Central memory CD8-positive, alpha-beta T cell (primary cell): ENCODE measurements at places on chromosomes 4 and X.

DNA sequence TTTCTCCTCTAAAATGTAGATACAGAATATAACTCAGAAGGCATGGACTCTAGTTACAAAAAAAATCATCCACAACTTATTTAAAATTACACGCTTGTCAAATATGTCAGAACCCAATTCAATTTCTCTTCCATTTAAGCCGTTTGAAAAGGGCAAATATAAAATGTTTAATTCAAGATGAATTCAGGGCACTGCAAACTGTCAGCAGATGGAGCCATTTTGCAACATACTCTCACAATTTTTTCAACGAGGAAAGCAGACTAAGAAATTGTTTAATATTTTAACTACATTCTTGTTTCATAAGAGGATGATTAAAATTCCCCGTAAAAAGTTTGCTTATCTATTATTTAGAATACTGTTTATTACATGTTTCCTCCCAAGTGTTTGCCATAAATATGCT, 321.3 kb upstream of the CPXCR1 start:
- no peak overlapping the region for H3K27ac ChIP-seq
- no peaks in the 10 kb centered on the region for H3K36me3 ChIP-seq
- no peak for DNase-seq
- no peak overlapping the region for H3K4me3 ChIP-seq

DNA sequence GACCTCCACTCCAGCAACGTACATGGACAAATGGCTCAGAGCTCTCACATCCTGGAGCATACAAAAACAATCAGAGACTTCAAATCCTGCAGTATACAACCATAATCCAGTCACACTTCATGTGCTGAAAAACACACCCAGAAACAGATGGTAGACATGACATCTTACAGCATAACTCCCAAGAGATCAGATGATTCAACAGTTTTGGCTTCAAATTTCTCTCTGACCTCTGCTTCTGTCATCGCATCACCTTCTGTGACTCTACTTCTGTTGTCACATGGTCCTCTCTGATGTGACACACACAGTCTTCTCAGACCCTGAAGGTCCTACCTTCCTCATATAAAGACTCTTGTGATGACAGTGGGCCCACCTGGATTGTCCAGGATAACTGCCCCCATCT, 18.5 kb downstream of the SUV39H1 start:
- DNase-seq, result no peak
- H3K27me3 ChIP-seq, result no peaks in the 10 kb centered on the region
- H3K36me3 ChIP-seq, result peaks cover 24% of the 10 kb centered on the region

DNA sequence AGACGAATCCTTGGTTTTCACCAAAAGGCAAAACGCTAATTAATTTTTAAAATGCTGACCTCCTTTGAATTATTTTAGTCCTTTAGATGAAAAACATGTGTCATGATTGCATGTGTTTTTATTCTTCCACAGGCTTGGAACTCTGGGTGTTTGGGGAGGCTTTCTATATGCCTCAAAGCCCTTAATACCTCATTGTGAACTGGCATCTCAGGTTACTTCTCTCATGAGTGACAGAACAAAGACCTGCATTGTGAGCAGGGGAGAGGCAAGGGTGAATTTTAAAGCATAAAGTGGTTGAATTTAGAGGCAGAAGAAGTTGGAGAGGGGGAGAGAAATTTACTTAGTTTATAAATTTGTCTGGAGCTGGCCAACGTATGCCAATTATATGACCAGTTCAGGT, 119.5 kb downstream of the ARSF start:
- H3K4me3 ChIP-seq, result no peak overlapping the region
- no peak for DNase-seq
- H3K36me3 ChIP-seq, result no peaks in the 10 kb centered on the region

- no peak overlapping the region for H3K4me3 ChIP-seq
- no peaks in the 10 kb centered on the region for H3K36me3 ChIP-seq
- H3K27me3 ChIP-seq, result no peaks in the 10 kb centered on the region
- no peak overlapping the region for H3K27ac ChIP-seq
- DNase-seq, result no peak
Observed at GRCh38 chr4:97593248-97593647, 550.0 kb downstream of the STPG2 start.

GRCh38 chr4:14906805-14907204, 95.5 kb upstream of the CPEB2 start:
- H3K36me3 ChIP-seq, result no peaks in the 10 kb centered on the region
- H3K4me3 ChIP-seq, result no peak overlapping the region
- DNase-seq, result no peak
- no peak overlapping the region for H3K27ac ChIP-seq

GRCh38 chrX:155998116-155998515, 620 bp downstream of the IL9R start:
- no peaks in the 10 kb centered on the region for H3K27me3 ChIP-seq
- peak overlapping the region; percentile 28 for H3K4me3 ChIP-seq
- H3K27ac ChIP-seq, result peak overlapping the region; percentile 33
- no peak for DNase-seq
- H3K4me1 ChIP-seq, result peaks cover 32% of the 10 kb centered on the region

- no peaks in the 10 kb centered on the region for H3K4me1 ChIP-seq
- H3K4me3 ChIP-seq, result no peak overlapping the region
- no peak overlapping the region for H3K27ac ChIP-seq
- DNase-seq, result no peak
Observed at GRCh38 chr4:106803083-106803482, 233.0 kb downstream of the DKK2 start.

- DNase-seq, result no peak
- H3K36me3 ChIP-seq, result no peaks in the 10 kb centered on the region
- peaks cover 20% of the 10 kb centered on the region for H3K27me3 ChIP-seq
- no peak overlapping the region for H3K27ac ChIP-seq
- H3K4me1 ChIP-seq, result no peaks in the 10 kb centered on the region
Observed at GRCh38 chr4:1592709-1593417, 91.2 kb downstream of the FAM53A start.

- no peaks in the 10 kb centered on the region for H3K27me3 ChIP-seq
- H3K4me3 ChIP-seq, result no peak overlapping the region
- peaks cover 4% of the 10 kb centered on the region for H3K4me1 ChIP-seq
- no peaks in the 10 kb centered on the region for H3K36me3 ChIP-seq
- no peak for DNase-seq
Observed at GRCh38 chr4:3411676-3412075, 30.1 kb upstream of the HGFAC start.

DNA sequence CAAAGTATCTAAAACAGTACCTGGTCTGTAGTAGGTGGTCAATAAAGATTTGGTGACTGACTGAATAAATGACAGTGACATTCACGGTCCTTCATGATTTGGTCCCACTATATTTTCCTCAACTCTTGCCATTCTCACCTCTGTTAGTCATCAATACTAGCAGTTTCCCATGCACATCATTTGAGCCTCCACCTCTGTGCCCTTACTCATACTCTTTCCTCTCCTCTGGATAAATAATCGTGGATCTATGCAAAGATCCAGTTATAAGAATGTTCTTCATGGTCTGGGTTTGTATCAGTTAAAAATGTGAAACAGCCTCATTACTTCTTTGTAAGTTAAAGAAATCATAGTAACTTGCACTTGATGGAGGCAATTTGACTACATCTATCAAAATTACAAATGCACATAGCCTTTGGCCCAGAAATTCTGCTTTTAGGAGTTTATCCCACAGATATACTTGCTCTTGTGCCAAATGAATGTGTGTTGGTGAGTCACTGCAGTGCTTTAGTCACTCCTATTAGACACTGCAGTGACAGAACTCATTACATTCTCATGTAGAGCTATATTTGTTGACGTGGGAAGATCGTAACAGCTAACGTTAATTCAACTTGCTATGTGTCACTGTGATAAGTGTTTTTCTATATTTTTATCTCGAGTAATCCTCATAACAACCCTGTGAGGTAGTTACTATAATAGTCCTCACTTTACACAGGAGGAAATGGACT, 121.9 kb upstream of the SMIM10 start:
- DNase-seq, result no peak
- H3K4me1 ChIP-seq, result no peaks in the 10 kb centered on the region
- no peak overlapping the region for H3K4me3 ChIP-seq
- no peak overlapping the region for H3K27ac ChIP-seq

GRCh38 chr4:4582653-4583052, 40.8 kb upstream of the STX18 start:
- DNase-seq, result no peak
- H3K4me1 ChIP-seq, result no peaks in the 10 kb centered on the region
- peaks cover 3% of the 10 kb centered on the region for H3K36me3 ChIP-seq
- H3K27ac ChIP-seq, result no peak overlapping the region
- H3K27me3 ChIP-seq, result no peaks in the 10 kb centered on the region

DNA sequence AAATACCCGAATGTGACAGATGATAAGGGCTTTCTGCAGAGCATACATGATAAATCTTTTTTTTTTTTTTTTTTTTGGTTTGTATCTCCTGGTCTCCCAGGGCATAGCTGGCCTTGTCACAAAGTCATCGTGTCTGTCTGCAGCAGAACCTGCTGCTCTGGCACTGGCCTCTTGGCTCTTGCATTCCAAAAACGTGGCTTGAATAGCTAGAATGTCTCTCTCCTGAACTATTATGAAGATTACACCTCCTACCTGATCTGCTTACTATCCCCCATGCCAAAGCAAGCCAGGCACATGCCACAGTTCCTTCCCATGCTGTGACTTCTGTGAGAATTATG, 50.4 kb upstream of the SCRG1 start:
- H3K27me3 ChIP-seq, result no peaks in the 10 kb centered on the region
- no peak for DNase-seq
- H3K4me3 ChIP-seq, result no peak overlapping the region
- no peak overlapping the region for H3K27ac ChIP-seq
- no peaks in the 10 kb centered on the region for H3K4me1 ChIP-seq

- H3K27ac ChIP-seq, result no peak overlapping the region
- no peaks in the 10 kb centered on the region for H3K27me3 ChIP-seq
- no peak for DNase-seq
- no peak overlapping the region for H3K4me3 ChIP-seq
- no peaks in the 10 kb centered on the region for H3K4me1 ChIP-seq
- H3K36me3 ChIP-seq, result no peaks in the 10 kb centered on the region
Observed at GRCh38 chrX:5595570-5595969, 633.1 kb downstream of the NLGN4X start.

DNA sequence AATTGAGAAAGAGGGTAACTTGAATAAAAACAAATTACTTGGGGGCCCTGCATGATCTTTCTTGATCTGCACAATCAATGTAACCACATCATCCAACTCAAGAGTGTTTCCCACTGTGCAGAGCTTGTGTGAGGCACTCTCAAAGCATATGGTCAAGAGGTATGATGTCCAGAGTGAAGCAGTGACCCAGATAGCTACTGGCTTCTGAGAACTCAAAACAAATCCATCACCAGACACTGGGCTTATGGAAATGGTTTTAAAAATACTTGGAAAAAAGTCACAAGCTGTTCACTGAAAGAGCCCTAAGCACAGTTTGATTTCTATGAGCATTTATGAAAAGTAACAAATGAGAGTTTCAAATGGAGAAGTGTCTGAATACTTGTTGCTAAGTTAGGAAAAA, 361.0 kb downstream of the GRXCR1 start:
- no peaks in the 10 kb centered on the region for H3K4me1 ChIP-seq
- no peaks in the 10 kb centered on the region for H3K36me3 ChIP-seq
- H3K27me3 ChIP-seq, result no peaks in the 10 kb centered on the region

DNA sequence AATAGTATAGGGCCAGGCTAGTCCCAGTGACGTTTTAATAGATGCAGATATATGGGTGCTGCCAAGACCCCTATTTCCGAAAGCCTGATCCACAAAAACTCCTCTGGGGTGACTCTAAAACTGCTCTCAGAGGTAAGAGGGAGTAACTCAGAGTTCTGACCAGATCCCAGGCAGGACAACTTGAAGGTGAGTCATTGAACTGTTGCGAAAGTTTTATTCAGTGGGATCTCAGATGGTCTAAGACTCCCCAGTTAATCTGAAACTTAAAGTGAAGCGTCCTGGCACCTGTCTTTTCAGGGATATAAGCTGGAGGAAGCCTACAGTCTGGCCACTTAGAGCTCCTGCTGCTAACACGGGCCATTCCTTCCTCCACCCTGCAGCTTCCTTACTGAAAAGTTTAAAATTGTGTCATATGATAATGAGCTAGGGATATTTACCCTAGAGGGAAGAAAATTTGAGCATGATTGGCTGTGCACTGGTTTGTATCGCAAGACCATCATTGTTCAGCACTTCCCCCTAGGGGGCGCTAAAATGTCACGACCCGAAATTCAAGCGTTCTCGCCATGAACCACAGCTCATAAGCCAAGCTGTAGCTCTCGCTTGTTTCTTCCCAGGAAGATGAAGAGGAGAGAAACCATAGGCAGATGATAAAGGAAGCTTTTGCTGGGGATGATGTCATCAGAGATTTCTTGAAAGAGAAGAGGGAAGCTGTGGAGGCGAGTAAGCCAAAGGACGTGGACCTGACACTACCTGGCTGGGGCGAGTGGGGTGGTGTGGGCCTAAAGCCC, 19.5 kb downstream of the UTP14A start:
- H3K36me3 ChIP-seq, result peaks cover 17% of the 10 kb centered on the region
- DNase-seq, result peak; percentile 52
- no peak overlapping the region for H3K27ac ChIP-seq
- no peaks in the 10 kb centered on the region for H3K4me1 ChIP-seq
- no peaks in the 10 kb centered on the region for H3K27me3 ChIP-seq

DNA sequence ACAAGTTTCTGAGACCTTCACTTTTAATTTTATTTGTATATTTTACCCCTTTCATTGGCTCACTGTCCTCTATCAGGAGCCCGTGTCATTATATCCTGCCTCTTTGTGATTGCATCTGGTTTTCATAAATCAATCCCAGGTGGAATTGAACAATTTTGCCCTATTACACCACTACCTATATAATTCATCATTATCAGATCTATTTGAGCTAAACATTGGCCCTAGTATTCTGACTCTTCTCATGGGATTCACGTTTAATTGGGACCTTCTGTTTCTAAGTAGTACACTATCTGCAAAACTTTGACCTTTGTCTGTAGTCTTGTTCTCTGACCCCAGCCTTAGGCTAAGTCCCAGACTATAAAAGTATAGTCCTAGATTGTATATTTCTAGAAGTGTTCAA, 114.1 kb downstream of the FAT4 start:
- no peaks in the 10 kb centered on the region for H3K27me3 ChIP-seq
- no peak overlapping the region for H3K4me3 ChIP-seq
- no peak for DNase-seq
- H3K4me1 ChIP-seq, result no peaks in the 10 kb centered on the region

DNA sequence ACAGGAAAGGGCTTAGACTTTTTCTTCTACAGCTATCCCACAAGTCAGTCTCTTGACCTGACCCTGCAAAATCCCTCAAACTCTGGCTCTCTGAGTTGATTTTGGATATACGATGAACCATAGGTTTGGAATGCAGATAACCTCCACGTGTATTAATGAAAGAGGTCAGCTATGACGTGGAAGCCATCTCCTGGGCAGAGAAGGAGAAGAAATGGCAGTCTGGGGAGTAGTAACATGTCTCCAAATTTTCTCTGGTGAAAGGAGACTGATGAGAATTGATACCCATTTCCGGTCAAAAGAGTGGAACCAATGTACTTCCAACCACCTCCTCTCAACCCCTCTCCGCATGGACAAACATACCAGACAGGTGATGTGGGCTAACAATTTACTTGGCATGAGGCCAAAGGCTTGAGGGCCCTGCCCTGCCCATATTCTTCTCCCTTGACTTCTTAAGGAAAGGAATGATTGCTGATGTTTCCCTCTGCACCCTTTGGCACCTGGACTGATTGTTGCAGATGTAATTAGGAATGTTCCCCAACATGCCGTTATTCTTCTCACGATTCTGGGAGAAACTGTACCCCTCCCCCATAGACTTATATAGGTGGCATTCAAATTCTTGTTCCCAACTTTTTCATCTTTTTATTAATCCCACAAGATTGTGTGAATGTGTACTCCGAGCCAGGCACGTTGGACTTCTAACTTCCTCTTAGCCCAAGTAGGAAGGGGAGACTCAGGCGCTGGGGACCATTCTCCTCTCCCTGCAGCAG, 580 bp upstream of the PLS3 start:
- no peak for DNase-seq
- H3K4me3 ChIP-seq, result no peak overlapping the region
- H3K4me1 ChIP-seq, result no peaks in the 10 kb centered on the region
- H3K27me3 ChIP-seq, result no peaks in the 10 kb centered on the region
- H3K36me3 ChIP-seq, result no peaks in the 10 kb centered on the region
